CD4-positive, alpha-beta T cell treated with Interleukin-15 for 4 hours (primary cell): ENCODE measurements at places on chromosomes 11 and 22.
A peak's percentile ranks its signal among the peaks of the same experiment; 100 is the strongest.

- peak; percentile 82 for DNase-seq
These were observed 56.0 kb upstream of the BID start for GRCh38 chr22:17830043-17830961.

DNA sequence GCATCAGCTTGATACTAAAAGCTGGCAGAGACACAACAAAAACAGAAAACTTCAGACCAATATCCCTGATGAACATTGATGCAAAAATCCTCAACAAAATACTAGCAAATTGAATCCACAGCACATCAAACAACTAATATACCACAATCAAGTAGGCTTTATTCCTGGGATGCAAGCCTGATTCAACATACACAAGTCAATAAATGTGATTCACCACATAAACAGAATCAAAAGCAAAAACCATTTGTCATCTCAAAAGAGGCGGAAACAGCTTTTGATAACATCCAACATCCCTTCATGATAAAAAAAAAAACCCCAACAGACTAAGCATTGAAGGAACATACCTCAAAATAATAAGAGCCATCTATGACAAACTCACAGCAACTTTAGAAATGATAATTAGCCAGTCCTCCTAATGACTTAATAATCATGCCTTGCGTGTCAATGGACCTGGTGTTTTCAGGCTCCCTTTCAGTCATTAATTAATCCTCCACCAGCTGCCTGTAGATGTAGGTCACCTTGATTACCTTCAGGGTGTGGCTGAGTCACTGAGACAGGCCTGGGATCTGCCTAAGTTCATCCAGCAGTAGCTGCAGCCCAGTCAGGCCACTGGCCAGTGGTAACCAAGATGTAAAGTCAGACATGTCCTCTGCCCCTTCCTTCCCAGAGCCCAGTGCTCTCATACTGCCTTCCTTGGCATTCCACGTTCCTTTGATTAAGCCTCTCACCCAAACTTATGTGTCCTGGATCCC, 109.8 kb downstream of the EHF start:
- DNase-seq, result no peak

DNA sequence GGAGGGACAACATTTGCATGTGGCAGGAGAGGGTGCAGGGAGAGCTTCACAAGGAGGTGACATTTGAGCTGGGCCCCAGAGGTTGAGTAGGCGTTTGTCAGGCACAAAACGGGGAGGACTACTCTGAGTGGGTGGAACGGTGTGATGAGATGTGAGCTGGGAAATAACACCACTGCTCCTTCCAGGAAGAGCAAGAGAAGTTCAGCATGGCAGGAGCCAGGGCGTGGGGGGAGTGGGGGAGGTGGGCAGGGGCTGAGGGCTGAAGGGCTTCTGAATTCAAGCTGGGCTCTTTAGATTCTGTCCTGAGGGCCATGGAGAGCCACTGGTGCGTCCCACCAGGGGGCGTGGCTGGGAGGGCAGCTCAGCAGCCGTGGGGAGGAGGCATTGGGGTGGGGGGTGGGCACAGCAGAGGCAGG, 54.2 kb downstream of the OTOG start:
- DNase-seq, result no peak

DNA sequence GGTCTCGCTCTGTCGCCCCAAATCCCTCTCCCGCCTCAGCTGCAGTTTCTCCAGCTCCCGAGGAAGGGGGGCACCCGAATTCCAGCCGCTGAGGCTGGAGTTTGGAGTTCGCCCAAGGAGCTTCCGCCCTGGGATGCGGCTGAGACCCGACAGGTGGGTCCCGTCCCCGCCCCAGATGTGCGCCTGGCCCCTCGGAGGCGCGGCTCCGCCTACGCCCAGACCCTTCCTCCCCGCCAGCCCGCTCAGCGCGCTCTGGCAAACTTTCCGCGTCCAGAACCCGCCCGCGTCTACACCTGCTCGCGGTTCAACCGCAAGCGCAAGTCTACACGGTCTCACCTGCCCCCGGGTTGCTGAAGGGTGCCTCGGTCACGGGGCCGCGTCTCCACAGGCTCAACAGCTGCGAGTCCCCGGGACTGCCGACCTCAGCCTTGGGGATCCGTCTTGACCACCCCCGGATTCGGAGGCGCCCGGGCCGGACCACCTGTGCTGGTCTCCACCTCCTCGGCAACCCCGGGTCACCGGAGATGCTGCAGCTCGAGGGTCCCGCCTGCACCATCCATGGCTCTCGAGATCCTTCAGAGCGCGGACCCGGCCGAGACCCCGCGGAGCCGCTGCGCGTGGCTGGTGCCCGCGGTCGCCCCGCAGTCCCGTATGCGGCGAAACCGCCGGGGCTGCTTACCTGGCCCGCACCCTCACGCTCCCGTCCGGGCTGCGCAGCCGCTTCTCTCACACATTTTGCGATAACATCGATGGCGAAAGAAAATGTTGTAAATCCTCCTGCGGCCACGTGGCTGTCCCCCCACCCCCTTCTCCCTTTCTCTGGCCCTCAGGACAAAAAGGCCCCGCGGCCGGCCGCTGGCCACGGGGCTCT, 63.6 kb downstream of the NFAM1 start:
- peak; percentile 6 for DNase-seq

GRCh38 chr11:45603946-45604682, 61.3 kb downstream of the CHST1 start:
- DNase-seq, result no peak

- no peak for DNase-seq
These were observed 45.8 kb downstream of the LRFN4 start for GRCh38 chr11:66902486-66903177.

DNA sequence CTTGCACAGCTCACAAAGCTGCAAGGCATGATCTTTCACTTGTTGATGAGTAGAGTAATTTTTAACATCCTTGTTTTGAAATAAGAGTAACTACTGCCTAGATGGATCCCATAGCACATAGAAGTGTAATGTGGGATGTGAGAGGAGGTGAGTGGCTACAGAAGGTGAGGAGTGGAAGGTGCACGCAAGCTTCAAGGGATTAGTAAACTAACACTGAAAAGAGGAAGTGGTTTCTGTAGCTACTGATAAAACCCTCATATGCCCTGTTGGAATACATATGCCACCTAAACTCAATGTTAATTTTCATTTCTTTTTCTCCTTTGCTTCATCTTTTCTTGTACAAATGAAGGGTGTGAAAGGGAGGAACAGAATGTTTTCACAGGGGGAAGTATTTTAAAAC, 22.0 kb upstream of the CTSC start:
- DNase-seq, result no peak

GRCh38 chr11:134361661-134362060, 29.9 kb downstream of the GLB1L2 start:
- DNase-seq, result no peak

GRCh38 chr11:75500742-75501141, 25.0 kb downstream of the GDPD5 start:
- no peak for DNase-seq

- DNase-seq, result no peak
These were observed 24.7 kb downstream of the IL10RA start for GRCh38 chr11:118010738-118011461.

DNA sequence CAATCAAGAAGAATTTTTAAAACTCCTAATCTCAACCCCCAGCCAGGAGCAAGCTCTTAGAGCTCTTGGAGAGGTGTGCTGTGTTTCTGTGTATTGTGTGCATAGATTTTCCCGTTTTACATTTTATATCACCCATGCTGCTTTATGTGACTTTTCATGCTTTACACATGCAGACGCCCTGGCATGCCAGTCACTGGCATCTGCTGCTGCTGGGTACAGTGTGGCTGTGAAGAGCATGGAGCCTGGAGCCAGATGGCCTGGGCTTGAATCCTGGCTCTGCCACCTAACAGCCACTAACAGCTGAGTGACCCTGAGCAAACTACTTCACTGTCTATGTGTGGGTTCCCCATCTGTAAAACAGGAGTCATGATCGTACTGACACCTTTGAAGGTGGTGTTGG, 23.1 kb downstream of the POLR3H start:
- DNase-seq, result no peak

- no peak for DNase-seq
These were observed 8.9 kb downstream of the TAF1D start for GRCh38 chr11:93732237-93732892.

- no peak for DNase-seq
These were observed 5.4 kb upstream of the IPO7 start for GRCh38 chr11:9379041-9379440.

- DNase-seq, result no peak
These were observed 170.2 kb downstream of the BUD13 start for GRCh38 chr11:116602637-116602942.

DNA sequence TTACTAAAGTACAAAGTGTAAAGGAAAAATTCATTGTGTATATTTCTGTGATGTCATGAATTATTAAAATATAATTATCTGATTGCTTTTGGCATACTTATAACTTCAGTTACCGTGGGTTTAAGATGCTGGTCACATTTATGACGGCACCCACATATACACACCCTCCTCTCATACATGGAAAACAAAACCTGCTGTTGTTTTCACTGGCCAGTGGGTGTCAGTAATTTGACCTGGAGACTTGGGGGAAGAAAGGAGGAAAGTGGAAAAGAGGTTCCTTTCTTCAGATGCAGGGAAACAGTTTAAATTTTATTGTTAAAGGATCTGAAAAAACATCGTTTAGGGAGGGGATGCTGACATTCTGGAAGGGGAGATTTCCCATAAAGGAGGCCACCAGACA, 742 bp upstream of the BBOX1 start:
- DNase-seq, result no peak

DNA sequence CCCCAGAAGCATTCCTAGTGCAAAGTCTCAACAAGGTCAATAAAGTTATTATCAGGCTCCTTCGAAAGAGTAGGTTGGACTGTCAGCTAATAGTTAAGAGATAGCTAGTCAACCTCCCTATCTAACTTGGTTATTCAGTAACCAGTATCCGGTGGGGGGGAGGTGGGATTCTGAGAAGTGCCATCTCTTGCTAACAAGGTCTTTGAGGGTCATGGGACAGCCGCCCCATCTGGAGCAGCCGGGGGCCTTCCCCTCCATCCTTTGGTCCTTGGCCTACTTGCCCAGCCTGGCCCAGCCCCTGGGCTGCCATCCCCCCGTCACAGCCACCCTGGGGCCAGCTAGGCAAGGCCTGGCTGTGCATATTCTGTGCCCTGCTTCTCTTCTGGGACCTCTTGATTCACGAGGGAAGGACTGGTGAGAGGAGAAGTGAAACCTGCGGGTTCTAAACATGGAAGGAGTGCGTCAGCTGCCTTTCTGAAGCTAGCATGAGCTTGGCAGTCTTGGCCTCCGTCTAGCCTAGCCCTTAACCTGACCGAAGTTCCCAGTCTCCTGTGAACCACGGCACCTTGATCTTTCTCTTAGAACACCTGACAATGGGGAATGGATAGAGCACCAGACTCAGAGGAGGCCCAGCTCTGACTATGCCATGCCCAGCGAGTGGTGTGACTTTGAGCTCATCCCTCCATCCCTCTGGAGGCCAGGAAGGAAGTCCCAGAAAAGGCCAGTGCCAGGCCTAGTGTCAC, 9.3 kb downstream of the SLC37A2 start:
- no peak for DNase-seq

- DNase-seq, result no peak
These were observed 544.0 kb downstream of the NTM start for GRCh38 chr11:131914361-131914774.

DNA sequence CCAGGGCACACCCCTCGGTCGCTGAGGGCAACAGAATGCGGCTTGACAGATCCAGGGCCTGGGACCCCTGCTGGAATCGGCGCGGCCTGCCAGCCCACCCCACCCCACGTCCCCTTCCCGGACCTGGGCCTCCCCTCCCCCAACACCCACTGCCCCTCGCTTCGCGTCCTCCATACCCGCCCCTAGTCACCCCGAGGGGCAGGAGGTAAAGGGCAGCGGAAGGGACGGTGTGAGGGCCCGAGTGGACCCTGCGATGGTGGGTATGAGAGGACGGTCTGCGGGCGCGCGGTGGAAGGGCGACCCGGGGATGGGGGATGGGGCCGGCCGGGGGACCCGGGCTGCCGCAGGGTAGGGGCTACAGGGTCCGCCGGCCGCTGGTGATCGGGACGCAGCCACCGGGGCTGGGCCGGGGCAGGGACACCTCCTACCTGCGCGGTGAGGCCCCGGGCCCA, 311 bp downstream of the APBB1 start:
- DNase-seq, result no peak

GRCh38 chr11:28596816-28597215, 488.6 kb downstream of the METTL15 start:
- no peak for DNase-seq

- DNase-seq, result no peak
These were observed 53.3 kb downstream of the CACNA1I start for GRCh38 chr22:39623603-39624500.

GRCh38 chr11:69575296-69576068, 65.5 kb upstream of the CCND1 start:
- no peak for DNase-seq

DNA sequence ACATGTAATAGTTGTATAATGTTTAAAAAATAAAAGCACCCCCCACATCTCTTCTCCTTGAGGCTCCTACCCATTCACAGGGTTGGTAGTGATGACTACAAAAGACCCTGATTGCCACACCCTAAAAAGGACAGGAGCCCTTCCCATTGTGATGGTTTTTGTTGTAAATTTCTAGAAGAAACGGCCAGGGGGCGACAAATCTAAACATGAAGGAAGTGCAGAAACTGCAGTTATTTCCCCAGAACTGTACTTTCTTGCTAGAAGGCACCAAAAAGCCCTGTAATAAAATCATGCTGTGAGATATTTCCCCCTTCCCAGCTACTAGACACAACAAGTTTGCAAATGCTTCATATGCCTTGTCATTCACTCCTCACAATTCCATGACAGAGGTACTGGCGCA, 10.8 kb downstream of the PRR5L start:
- DNase-seq, result peak; percentile 47

GRCh38 chr11:9438611-9439010, 22.2 kb upstream of the ZNF143 start:
- DNase-seq, result no peak

DNA sequence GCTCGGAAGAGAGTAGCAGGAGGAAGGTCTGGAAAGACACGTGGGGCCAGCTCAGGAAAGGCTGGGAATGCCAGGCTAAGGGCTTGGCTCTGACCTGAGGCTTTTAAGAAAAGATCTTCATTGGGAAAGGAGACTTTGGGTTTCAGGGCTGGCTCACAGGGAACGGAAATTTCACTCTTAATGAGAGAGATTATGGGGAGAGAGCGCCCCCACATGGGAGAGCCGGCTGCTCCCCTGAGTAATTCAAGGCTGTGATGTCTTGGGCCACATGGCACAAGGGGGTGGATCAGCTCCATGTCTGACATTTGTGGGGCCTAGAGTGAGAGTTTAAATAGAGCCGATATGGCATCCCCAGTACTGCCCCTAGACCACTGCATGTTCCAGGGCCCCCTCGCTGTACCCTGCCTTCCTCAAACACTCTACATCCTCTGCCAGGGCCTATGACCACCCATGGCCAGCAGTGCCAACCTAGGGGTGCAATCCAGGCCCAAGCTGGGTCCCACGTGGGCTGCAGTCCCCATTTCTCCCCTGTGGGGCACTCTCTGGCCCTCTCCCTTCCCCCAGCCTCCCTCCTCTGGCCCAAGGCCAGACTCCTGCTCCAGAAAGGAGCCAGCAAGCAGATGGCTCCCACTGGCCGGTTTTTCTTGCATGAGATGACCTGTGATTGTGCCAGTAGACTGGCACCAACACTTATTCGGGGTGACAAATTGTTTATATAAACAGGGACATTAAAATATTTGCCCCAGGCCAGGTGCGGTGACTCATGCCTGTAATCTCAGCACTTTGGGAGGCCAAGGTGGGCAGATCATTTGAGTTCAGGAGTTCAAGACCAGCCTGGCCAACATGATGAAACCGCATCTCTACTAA, 75.2 kb downstream of the ISX start:
- no peak for DNase-seq

GRCh38 chr11:44338698-44339529, 29.0 kb upstream of the ALX4 start:
- DNase-seq, result no peak

GRCh38 chr11:126496576-126497337, 141.3 kb downstream of the ST3GAL4 start:
- DNase-seq, result no peak
